ENCODE measurements at places on chromosomes 16 and 17.

DNA sequence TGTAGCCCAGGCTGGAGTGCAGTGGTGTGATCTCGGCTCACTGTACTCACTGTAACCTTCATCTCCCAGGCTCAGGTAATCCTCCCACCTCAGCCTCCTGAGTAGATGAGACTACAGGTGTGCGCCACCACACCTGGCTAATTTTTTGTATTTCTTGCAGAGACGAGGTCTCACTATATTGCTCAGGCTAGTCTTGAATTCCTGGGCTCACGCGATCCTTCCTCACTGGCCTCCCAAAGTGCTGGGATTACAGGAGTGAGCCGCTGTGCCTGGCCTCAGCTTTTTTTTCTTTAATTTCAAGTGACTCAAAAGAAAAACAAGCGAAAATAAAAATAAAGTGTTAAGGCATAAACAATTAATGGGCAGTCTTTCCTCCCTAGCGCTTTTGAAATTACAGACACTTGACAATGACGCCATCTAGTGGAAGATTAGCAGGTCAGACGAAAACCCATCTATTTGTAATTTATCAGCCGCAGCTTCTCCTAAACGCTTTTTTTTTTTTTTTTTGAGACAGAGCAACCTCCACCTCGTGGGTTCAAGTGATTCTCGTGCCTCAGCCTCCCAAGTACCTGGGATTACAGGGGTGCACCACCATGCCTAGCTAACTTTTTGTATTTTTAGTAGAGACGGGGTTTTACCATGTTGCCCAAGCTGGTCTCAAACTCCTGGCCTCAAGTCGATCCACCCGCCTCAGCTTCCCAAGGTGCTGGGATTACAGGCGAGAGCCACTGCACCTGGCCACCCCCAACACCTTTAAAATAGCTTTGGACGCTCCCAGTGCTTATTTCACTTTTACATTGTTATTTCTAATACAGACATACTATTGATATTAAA lies 28.1 kb upstream of the PECAM1 start:
- no peak for DNase-seq

GRCh38 chr17:39667945-39668924 lies at the start of gene PNMT:
Gene PNMT, plus strand, starts transcription at chr17:39668453. Its CDS starts 23 bp downstream, at chr17:39668476.
- DNase-seq, result no peak

DNA sequence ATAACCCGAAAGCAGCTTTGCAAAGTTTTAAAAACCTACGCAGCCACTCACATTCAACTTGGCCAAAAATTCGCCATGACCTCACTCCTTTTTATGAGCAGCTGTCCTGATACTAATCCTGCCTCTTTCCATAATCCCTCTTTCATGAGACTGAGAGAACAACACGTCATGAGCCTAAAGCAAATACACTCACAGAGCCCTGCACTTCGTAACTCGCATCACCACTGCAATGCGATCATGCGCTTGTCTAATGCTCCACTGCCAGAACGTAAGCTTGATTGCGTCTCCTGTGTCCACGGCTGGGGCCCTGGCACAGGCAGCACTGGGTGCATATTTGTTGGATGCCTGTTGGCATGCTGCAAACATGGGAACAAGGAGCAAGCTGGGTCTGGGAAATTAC lies 36.2 kb downstream of the CDRT4 start:
- DNase-seq, result no peak

DNA sequence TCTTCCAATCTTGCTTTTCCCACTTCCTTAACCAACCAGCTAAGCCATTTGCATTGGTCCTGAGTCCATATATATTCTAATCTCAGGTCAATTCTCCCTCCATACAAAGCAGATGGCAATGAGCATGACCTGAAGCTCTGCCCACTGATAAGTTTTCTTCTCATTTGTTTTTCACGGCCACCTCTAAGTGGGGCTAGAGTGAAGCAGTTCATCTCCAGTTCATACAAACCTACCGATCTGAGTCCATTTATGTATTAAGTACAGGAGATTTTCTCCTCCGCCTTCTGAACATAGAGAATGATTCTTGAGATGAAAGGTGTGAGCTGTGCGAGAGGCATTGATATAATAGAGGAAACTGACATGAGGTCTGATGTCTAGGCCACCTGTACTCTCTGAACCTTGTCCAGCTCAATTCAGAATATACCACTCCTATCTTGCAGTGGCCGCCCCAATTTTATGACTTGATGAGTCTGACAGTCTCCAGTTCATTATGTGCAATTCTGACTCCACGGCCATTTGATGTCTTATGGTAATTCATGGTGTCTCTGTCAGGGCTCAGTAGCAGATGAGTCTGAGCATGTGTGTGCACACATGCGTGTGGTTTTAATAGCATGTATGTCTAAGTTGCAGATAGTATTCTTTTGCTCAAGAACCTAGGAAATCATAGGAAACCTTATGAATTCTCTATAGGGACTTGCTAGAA lies 329.8 kb downstream of the PMP22 start:
- DNase-seq, result no peak

GRCh38 chr16:22356930-22357634 lies 17.3 kb downstream of the CDR2 start:
- DNase-seq, result no peak

GRCh38 chr16:12837291-12837690 lies 33.6 kb upstream of the CPPED1 start:
- DNase-seq, result no peak

DNA sequence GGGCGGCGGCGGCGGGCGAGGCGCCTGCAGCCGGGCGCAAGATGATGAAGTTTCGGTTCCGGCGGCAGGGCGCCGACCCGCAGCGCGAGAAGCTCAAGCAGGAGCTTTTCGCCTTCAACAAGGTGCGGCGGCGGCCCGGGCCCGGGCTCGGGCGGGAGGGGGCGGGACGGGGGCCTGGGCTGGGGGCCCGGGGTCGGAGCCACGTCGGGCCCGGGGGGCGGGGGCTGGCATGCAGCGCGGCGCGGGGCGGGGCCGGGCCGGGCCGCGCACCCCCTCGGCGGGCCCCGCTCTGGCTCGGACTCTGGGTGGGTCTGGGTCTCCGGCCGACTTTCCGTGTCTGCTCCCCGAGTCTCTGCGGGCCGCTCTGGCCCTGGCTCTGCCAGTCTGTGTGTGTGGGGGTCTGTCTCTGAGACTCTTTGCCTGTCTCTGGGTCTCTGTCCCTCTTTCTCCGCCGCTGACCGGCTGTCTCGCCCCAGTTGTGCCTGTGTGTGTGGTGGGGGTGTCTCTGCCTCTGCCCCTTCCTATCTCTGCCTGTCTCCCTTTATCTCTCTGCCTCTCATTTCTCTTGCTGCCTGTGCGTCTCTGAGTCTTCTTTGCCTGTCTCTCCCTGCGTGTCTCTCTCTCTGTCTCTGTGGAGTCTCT lies 328 bp downstream of the LLGL1 start:
- DNase-seq, result no peak

- DNase-seq, result no peak
Observed at GRCh38 chr17:1566505-1567199, 4.1 kb upstream of the PITPNA start.

GRCh38 chr16:83409347-83409746 lies 398.4 kb upstream of the HSBP1 start:
- no peak for DNase-seq

- no peak for DNase-seq
Observed at GRCh38 chr17:49333804-49334203, 28.2 kb downstream of the ZNF652 start.

DNA sequence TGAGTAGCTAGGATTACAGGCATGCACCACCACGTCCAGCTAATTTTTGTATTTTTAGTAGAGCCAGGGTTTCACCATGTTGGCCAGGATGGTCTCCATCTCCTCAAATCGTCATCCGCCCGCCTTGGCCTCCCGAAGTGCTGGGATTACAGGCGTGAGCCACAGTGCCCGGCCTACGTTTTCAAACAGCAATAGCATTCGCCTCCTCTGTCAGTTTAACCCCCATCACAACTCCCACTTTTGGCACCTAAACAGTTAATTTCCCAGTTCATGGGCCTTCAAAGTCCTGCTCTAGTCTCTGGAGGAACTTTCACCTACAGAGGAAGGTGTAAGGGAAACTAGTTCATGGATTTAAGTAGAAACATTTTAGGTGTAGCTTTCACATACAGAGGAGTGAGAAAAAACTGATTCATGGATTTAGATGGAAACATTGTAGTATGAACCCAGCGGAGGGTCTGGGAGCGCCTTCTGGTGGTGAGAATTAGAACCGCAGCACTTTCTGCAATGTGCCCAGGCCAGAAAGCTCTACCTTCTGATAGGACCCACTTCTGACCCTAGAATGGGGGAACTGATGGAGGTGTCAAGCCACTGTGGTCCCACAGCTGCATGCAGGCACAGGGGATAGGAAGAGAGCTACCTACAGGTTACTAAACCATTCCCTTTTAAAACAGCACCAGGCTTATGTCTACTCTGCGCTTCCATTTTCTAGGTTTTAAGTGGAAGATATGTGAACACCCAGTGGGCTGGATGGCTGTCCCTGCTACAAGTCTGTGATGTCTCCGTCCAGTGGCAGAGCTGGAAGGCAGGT lies 12.0 kb upstream of the MEOX1 start:
- DNase-seq, result no peak

- no peak for DNase-seq
Observed at GRCh38 chr16:48158296-48158695, 2.5 kb upstream of the ABCC12 start.

GRCh38 chr17:9217151-9218056 lies 196.1 kb downstream of the NTN1 start:
- DNase-seq, result no peak

- no peak for DNase-seq
Observed at GRCh38 chr17:61758430-61758829, 104.9 kb downstream of the BRIP1 start.

GRCh38 chr17:15918261-15918660 lies 26.7 kb upstream of the ADORA2B start:
- no peak for DNase-seq

GRCh38 chr17:64596988-64597387 lies 65.1 kb downstream of the SMURF2 start:
- DNase-seq, result no peak

GRCh38 chr16:46900455-46901235 lies 16.5 kb downstream of the GPT2 start:
- no peak for DNase-seq

DNA sequence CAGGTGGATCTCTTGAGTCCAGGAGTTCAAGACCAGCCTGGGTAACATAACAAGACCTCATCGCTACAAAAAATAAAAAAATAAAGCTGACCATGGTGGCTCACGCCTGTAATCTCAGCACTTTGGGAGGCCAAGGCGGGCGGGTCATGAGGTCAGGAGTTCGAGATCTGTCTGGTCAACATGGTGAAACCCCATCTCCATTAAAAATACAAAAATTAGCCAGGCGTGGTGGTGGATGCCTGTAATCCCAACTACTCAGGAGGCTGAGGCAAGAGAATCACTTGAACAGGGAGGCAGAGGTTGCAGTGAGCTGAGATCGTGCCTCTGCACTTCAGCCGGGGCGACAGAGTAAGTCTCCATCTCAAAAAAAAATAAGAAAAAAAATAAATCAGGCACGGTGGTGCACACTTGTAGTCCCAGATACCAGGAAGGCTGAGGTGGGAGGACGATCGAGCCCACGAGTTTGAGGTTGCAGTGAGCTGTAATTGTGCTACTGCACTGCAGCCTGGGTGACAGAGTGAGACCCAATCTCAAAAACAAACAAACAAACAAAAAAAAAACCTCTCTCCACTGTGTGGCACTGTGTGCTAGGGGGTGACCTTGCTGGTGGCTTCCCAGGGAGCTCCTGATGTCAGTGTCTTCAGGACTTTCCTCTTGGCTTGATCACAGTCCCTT lies 19.8 kb upstream of the MAPK3 start:
- no peak for DNase-seq

GRCh38 chr16:21685034-21685455 lies 21.3 kb downstream of the OTOA start:
- DNase-seq, result no peak

DNA sequence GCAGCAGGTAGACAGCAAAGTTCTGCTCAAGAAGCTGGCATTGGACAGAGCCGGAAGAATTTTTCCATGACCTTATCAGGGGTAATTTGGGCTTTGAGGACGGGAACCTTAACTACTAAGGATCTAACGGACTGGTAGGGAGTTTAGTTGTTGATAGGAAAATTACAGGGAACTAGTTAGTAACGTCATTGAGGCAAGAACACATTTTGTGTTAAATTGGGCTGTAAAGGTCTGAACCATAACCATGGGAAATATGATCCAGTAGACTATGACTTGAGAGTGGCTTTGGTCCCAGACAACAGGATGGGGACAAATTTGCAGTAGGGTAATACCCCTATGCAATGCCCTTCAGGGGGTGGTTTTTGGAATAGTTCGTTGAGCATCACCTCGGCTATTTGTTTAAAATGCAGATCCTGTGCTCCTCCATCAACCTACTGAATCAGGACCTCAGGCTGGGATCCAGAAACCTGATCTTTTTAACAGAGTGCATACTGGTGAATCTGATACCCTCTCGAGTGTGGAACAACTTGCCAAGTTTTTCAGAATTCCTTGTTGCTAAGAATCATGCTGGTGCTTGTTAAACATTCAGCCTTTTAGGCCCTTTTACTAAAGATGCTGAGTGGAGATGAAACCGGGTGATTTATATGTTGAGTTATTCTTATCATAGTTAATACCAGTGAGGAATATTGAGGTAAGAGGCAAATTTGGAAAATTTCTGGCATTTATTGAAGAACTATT lies 255.1 kb downstream of the MAP2K6 start:
- DNase-seq, result no peak

GRCh38 chr17:36610474-36610873 lies 9.1 kb downstream of the MRM1 start:
- no peak for DNase-seq

DNA sequence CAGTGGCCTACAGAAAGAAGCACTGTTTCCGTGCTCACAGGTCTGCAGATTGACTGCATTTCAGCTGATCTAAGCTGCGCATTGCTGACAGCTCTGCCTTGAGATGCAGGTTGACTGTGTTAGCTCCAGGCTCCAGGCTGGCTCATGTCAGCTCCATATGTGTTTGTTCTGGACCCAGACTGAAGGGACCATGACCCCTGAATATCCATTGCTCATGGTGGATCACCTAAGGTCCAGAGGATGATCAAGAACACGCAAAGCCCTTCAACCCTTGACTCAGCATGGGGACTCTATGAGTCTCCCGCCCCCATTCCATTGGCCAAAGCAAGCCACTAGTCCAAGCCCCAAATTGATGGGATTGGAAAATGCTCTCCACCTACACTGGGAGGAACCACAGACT lies 239.3 kb upstream of the C16orf82 start:
- DNase-seq, result no peak

DNA sequence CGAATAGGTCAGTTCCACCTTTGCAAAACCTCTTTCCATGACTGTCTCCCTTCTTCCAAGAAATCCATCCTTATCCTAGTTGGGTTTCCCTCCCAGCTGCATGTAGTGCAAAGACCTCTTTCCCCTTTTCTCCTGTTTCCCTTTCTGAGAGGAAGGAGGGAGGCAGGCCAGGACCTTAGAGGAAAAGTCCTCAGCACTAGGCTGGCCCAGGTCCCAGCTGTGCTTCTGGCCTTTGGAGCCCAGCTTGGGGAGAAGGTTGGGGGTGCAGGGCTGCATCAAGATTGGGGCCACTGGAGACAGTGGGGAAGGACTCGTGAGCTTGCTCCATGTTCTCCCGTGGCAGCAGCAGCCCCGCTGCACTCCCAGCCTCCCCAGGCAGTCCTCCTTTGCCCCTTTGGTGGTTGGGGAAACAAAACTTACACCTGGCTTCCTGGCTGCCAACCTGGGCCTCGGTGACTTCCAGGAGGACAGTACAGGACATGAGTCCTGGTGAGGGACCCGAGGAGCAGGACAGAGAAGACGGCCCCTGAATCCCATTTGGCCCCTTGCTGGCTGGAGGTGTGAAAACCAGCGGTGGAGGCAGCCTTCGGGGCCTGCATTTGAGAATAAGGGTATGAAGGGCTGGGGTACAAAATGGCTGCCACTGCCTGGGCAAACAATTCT lies 481 bp downstream of the HEXIM2 start:
- DNase-seq, result no peak

- no peak for DNase-seq
Observed at GRCh38 chr17:45441526-45442310, 9.0 kb upstream of the ARHGAP27 start.

Data from cortex of kidney (tissue), 1 donor.